ENCODE measurements at places on chromosomes 12 and 14.

DNA sequence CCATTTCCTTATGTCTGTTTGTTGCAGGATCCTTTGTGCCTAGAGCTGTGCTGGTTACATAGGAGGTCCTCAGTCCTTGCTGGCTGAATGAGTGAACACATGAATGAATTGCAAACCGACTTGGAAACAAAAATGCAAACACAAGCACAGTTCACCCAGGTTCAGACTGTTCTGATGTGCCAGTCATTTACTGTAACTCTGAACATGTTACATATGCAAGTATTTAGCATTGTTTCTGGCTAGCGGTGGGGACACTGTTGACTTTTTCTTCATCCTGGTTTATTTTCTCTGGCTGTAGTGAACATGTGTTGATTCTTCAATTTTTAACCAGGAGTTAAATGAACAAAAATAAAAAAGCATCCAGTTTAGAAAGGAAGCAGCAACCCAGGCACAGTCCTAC is 33.4 kb downstream of the TSPAN9 start:
- no peak for DNase-seq

DNA sequence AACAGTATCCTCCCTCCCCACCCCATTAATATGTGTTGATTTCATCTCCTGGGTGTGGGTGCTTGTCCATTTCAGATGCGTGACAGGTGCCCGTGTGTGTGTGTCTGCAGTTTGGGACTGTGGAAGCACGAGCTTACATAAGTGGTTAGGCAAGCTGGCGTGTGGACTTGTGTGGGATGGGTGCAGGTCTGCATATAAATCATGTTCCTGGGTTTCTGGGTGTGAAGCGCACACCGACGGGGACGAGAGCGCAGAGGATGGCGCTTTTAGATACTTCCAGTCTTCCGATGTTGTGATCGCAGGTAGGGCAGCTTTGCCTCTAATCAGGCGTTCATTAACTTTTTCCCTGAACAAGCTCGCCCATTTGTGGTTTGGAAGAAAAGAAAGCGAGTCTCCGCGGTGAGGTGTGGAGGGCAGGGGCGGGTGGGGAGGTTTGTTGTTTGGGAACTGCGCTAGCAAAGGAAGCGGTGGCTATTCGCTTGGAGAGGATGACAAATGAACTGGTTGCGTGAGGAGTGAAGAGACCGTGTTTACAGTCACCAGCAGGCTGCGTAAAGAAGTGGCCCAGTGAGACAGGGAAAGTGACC is 865 bp downstream of the RGS6 start:
- no peak for DNase-seq

- no peak for DNase-seq
Observed at GRCh38 chr12:8590842-8591545, 21.7 kb downstream of the AICDA start.

DNA sequence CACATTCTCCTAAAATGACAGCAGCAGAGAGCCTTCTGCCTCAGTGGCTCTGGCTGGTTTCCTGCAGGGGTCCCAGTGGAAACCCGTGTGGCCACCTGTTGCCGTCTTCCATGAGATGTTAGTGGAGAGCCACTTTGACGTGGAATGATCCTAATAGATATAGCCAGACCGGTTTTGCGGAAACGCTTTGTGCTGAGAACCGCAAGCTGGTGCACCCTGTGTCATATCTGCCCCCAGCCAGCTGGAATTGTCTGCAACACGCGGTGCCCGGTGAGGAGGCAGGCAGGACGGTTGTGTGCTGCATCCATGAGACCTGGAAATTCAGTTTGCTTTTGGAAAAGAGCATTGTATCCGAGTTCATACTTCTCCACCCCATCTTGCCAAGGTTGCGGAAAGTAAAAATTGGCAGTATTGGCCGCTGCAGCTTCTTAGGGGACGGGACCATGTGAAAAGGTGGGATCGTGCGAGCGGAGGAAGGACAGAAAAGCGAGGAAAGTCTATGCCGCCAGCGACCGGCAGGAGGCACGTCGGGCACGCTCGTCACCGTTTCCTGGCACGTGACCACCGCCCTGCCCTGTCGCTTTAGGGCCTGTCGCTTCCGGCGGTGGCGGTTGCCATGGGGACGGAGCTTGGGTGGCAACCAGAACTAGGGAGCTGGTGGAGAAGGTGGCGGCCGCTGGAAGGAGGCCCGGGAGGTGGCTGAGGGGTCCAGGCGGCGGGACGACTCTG is at the start of gene CFAP251:
TSS of gene CFAP251 (plus strand) at position 643 of the 729 bp plus-strand sequence. CDS start 2,714 bp downstream, outside the sequence.
- peak; percentile 83 for DNase-seq

DNA sequence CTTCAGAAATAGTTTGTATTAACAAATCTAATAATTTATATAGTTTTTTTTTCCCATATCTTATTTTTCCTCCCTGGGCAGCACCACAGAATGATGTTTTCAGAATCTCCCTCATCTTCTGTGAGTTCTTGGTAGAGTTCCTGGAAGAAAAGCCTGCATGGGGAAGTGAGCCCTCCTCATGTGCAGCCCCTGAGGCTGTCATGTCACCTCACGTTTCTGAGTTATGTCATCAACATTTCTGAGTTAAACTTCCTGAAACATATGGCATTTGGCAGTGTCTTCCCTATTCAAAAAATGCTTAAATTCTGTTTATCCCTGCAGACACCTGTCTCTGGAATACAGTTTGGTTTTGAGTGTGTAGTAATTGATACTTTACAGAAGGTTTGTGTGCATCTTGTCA is 979.0 kb downstream of the TMEM121 start:
- DNase-seq: no peak

GRCh38 chr12:104567832-104568486 is 111.2 kb downstream of the CHST11 start:
- DNase-seq: no peak

DNA sequence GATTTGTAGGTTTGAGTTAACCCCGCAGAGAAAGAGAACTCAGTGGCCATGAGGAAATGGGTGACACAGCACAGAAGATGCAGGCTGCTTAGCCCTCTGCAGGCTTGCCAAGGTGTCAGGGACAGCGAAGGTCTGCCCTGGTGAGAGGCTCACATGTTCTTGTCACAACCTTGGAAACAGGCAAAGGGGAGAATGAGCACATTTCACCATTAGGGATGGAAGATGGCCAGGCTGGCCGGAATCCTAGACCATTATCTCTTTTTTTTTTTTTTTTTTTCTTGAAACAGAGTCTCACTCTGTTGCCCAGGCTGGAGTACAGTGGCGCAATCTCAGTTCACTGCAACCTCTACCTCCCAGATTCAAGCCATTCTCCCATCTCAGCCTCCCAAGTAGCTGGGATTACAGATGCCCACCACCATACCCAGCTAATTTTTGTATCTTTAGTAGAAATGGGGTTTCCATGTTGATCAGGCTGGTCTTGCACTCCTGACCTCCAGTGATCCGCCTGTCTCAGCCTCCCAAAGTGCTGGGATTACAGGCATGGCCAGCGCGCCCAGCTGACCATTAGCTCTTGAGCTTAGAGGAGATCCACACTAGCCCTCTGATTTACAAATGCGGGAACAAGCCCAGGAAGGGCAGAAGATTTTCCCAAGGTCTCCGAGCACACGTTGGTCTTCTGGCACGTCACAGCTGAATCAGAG is 34.6 kb downstream of the LTBP2 start:
- DNase-seq: no peak

GRCh38 chr14:85415015-85415712 is 114.8 kb upstream of the FLRT2 start:
- no peak for DNase-seq

- no peak for DNase-seq
Observed at GRCh38 chr12:118749646-118750045, 231.7 kb upstream of the SRRM4 start.

Data from CMK (cell line).